ENCODE measurements at places on chromosomes 4 and X.

DNA sequence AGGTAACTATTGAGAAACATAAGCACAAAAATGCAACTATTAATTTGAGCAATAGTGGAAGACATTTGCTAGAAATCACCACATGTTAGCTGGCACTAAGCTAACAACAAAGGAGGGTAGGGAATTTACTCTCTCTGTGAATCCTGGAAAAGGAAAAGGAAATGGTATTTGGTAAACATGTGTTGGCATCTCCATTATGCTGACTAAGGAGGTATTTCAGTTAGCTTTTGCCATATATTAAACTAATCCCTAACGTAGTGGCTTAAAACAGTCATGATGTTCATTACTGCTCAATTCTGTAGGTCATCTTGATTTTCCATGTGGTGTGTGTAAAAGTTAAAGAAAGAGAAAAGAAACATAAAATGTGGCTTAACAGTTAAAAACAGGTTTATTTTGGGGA, 1686.5 kb upstream of the PCDH7 start:
- no peak for DNase-seq

- DNase-seq, result no peak
Observed at GRCh38 chr4:16496501-16496900, 270.2 kb upstream of the TAPT1 start.

- no peak for DNase-seq
Observed at GRCh38 chr4:186144198-186144945, 39.9 kb downstream of the FAM149A start.

DNA sequence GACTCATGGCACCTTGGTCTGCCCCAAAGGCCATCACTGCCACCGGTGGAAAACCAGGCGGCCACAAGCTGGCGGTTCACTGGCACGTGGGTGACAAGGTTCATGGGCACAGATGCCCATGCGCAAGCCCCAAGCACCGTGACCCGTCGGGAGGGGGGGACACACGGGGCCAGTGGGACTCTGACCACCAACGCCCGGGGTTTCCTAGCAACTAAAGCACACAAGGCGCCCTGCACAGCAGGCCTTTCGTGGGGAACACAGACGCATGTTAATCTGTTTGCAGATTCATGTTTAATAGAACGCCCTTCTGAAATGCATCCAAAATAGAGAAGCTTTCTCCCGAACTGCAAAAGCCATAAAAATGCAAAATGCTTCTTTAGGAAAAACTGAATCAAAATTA, 43.9 kb downstream of the FAM53A start:
- DNase-seq, result no peak

DNA sequence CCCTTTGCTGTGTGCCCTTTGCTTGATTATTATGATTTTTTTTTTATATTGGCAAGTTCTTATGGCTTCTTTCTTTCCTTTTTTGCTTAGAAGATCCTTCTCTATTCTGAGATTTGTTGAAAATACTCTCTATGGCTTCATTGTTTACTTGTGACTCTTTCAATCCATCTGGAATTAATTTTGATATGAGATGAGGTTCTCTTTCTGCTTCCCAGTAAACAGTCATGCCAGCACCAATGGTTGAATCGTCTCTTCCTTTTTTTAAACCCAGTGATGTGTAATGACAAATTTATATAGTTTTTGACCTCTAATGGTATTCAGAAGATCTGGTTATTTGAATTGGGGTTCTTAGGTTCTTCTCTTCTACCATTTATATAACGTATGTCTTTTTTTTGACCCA, 121.8 kb downstream of the ARHGAP10 start:
- DNase-seq, result no peak

DNA sequence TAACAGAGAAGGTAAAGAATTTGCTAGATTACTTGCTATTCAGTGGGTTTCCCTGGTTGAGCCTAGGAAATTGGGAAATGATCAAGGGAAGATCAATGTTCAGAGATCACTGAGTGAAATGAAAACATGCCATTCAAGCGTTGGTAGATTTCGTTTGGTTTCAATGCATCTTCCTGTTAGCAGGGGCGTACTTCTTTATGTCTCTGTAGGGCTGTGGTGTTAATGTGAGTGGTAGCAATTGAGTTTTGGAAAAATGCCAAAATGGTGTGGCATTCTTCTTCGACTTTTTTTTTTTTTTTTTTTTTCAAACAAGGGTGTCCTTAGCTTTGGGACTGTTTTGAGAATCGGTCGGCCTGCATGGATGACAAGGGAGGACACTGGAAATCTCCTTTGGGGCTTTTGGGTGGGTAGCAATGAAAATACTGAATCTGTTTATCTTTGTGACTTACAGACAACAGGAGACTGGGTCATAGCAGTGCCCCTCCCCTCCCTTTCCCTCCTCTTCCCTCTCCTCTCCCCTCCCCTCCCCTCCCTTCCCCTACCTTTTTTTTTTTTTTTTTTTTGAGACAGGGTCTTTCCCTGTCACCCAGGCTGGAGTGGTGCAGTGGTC, 50.4 kb downstream of the SPRY1 start:
- no peak for DNase-seq

DNA sequence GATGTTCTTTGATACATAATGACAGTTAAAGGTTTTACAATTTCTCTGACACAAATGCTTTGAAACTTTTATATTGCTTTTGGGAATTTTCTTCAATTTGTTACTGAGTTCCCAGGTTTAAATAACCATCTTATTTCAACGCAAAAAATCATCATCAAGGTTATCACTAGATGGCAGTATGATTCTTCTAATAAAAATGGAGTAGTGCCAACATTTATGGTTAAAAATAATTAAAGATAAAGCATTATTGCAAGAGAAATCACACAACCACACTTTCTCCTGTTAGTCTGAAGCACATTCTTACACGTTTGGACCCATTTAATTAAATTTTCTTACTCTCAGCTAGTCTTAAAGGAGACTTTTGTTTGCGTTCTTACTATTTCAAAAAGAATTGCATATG, 611.3 kb upstream of the CPXCR1 start:
- no peak for DNase-seq

GRCh38 chr4:106132045-106132444, 184.0 kb downstream of the TBCK start:
- no peak for DNase-seq

DNA sequence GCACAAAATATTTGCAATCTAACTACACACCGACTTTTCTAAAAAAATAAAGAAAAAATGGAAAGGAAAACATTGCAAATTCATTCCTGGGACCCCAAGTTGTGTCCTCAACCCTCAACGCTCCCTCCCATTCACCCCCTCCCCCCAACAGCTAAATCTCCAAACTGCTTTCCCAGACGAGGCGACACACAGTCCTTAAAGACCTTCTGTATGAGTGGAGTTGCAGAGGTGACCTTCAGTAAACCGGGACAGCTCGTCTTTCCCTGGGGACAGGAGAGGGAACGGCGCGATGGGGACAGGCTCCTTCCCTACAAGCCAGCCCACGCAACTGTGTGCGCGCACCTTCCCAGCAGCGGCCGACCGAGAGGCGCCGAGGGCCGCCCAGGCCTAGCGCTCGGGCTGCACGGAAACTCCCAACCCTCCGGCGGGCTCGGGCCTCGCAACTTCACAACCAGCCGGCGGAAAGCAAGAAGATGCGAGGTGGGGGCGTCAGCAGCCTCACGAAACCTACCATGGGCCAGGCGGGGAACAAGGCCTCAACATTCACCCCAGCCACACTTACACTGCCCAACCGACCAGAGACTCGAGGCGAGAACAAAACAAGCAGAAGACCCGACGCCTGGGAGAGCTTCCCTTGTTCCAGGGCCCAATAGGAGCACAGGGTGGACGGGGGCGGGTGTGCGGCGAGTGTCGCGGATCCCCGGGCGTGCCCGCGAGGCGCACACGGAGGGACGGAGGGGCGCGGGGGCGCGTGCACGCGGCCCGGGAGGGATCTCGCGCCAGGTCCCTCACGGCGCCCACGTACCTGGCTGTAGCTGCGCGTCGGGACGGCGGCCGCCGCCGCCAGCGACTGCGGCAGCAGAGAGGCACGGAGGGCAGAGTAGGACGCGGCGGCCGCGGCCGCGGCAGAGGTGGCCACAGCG, 763 bp downstream of the GRSF1 start:
- DNase-seq, result peak; percentile 40

- no peak for DNase-seq
Observed at GRCh38 chr4:54571293-54572151, 86.2 kb upstream of the KIT start.

DNA sequence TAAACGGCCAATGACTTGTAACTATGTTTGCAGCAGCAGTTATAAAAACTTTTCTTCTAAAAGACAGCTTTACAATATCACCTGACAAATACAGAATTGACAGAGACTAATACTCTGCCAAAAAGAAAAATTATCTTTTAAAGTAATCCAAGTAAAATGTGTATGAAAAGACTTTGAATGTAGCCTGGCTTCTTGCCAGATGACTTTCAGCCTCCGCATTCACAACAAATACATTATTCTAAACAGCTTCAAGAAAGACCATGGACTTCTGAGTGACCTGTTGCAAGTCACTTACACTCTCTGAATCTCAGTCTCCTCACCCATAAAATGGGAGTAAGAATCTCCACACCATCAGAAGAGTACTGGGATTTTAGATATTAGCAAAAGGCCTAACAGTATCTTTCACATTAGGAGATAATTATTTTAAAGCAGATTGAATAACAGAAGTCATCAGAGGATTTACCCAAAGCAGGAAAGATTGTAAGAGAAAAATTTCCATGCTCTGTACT, 2.5 kb downstream of the ADAMTS3 start:
- DNase-seq, result no peak

GRCh38 chr4:132683957-132684356, 465.1 kb upstream of the PCDH10 start:
- DNase-seq, result no peak

DNA sequence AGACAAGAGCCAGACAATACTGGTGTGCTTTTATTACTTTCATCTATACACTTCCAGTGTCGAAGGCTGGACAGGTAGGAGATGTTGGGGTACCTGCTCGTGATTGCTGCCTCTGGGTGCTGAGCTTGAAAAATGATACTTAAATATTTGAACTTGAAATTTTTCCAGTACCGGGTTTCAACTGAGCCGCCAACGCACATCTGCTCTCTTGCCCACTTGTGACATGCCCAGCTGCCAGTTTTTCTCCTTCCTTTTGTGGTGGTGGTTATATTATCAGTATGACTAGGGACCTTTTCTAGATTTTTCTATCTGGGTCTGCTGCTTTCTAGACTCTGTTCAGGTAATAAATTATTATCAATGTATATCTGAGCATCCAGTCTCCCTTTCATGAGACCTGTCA, 3.4 kb downstream of the OGT start:
- DNase-seq, result no peak

- DNase-seq, result no peak
Observed at GRCh38 chr4:113604955-113605354, 156.6 kb downstream of the CAMK2D start.

DNA sequence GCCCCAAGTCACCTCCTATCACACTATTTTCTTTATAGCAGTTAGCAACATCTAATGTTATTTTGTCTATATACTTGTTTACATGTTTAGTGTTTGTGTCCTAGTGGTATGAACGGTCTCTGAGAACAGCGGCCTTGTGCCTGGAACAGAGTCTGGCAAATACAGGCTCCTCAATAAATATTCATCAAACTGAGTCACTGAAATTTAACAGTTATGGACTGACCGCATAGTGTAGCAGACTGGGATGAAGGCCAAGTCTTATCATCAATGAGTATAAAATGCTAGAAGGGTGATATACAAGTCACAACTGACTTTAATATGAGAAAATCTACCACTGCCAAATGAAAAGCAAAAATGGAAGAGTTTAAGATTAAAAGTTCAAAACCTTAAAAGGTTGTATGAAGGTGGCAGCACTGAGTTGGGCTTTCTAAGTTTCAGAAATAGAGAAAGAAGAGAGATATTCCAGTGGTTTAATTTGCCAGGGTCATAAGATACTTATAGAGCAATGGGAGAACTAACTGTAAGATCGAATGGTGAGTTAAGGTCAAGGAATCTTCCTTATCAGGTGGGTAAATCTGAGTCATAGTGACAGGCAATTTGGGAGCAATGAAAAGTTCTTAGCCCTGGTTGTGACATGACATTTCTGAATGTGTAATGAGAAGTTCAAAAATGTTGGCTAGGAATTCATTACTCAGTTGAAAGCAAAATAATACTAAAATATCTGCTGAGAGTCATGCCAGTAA, 34.9 kb downstream of the ELOVL6 start:
- no peak for DNase-seq

Measured in stimulated activated CD4-positive, alpha-beta T cell treated with anti-CD3 and anti-CD28 coated beads, Interleukin-1b, Interleukin-23, amount 100 ng/mL, for 1 hour (primary cell).